ENCODE measurements at places on chromosomes 7 and 10.

DNA sequence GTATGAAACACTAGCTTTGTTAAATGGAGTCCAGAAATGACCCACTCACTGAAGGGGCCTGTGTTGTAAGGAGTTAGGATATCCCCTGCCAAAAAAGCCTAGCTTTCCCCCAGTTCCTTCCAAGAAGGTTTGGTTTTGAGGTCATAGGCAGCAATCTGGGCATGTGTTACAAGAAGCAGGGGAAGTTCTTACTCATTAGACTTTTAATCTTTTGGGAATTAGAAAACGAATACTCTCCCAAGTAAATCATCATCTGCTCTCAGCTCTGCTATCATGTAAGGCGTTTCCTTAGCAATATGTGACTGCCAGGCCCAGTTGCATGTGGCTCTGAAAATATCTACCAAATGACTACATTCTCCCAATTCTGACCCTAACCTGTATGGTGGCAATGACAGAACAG lies 3.7 kb downstream of the NOD1 start:
- DNase-seq = no peak

GRCh38 chr10:33774857-33775256 lies 440.4 kb upstream of the NRP1 start:
- DNase-seq = no peak

DNA sequence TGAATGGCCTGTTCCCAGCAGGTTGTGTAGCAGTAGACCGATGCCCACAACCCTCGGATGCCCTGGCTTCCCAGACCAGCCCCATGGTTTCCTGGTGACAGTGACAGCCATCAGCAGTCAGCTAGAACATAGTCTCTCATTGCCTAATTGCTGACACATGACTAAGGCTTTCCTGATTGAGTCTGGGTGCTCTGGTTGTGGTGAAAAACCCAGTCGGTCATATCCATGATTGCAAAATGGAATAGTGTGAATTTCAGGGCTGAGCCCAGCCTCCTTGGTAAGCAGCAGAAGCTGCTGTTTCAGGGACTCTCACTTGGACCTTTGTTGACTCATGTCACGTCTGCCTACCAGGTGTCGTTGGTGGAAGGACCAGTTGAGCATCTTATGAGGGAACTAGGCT lies 36.6 kb downstream of the POR start:
- DNase-seq = no peak

DNA sequence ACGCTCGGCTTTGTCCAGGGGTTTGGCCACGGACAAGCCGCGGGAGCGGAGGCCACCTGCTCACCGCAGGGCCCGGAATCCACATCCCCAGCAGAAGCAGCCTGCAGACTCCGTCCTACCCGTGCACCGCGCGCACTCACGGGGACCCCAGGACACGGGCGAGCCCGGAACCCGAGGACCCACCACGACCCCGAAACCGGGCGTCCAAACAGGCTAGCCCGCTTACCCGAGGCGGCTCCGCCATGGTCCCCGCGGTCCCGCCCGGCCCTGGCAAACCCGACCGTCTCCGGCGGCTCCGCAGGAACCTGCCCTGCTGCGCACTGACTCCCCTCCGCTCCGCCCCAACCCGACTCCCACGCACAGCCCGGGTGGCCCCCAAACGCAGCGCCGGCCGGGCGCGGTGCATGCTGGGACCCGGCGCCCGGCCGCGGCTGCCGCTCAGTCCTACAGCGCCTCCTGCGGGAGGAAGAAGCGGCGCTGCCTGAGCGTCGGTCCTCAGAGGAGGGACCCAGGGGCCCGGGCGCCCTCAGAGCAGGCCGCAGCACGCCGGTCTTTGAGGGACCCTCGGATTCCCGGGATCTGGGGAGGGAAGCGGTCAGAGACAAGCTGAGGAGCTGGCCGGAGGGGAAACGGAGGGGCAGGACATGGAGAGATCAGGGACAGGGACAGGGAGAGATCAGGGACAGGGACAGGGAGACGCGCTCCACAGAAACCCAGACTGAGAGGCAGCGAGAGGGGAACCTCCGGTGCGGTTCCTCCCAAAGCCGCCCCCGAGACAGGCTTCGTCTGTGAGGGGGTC lies at the start of gene ZNF786:
Gene ZNF786, minus strand, starts transcription at position 322 of the 799 bp plus-strand sequence. Its CDS starts 78 bp downstream, at position 244.
- DNase-seq = peak; percentile 93

DNA sequence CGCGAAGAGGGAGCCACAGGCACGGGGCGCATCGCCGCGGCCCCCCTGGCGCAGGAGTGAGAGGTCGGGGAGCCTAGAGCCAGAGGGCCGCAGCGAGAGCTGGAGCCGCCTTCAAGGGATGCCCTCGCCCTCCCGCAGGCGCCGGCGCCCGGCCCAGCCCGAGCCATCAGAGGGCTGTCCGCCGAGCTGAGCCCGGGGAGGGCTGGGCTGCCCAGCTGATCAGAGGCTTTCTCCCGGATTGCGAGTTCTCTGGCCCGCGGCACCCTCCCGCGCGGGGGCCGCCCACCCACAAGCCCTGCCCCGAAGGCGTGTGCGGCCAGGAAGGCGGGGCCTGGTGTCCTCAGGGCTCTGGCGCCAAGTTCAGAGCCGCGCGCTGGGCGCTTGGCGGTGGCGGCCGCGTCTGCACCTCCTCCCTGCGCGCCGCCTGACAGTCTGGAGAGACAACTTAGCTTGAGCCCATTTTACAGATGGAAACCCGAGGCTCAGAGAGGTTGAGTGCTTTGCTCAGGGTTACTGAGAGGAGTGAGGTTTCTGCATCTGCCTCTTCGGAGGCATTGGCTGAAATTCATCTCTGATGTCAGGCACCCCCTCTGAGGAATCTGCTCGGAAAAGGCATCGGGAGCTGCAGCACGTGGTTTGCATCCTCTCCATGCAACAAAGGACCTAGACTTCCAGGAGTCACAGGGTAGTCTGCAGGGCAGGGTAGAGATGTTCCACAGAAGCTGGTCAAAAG lies 3.8 kb upstream of the ANTXRL start:
- DNase-seq = peak; percentile 28

DNA sequence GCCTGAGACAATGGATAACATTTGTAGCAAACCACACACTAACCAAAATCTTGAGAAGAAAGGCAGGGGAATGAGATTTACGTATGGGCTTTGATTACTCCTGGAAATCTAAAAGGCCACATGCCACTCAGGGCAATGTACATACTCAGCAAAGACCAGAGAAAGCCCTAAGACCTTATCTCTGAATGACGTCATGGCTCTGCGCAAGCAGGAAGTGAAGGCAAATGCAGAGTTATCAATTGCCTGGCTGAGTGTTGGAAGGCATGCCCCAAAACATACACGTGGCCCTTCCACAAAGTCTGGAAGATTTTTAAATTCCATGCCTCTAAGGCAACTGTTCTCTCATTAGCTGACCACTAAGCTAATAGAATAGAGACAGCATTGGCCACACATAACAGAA lies 90.9 kb upstream of the NRBF2 start:
- no peak for DNase-seq

DNA sequence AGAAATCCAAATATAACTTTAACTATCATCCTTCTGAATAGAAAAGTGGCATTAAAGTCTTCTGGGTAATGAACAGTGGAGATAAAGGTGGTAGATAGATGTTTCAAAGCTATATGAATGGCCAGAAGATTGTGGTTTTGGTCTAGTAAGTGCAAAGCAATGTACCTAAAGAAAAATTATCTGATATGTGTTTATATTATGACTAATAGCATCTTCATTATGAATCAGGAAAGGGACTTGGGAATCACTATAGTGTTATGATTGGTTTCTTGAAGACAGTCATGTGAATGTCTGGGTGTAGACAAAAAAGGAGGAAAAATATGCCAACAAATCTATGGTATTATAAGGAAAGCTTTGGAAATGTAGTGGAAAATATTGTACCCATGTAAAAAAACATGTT lies 3.0 kb downstream of the ZNF518A start:
- DNase-seq = no peak

- DNase-seq = no peak
Observed at GRCh38 chr10:91610919-91611318, 22.0 kb downstream of the PPP1R3C start.

- no peak for DNase-seq
Observed at GRCh38 chr7:110762546-110763225, 328.2 kb upstream of the LRRN3 start.

DNA sequence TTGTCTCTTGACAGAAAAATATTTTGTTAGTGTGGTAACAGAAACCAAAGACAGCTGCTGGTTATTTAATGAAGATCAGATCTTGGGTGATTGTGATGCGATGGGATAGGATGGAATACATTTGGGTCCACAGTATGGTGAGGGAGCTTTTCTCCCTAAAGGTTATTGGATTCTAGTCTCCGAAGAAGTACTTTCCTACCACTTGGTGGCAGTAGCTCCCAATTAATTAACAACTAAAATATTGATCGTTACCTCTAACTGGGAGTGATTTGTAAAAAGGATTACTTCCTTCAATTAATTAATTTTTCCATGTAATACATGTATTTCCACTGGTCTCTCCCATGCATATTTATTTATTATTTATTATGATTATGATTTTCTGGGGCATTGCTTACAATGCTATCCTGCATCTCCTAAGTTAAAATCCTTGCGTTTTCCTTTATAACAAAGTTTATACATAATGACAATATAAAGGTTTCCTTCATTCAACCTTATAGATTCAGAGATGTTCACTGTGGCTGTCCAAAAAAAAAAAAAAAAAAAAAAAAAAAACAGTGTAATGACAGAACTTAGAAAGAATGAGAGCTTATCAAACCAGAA lies 25.6 kb downstream of the TMEM196 start:
- peak; percentile 5 for DNase-seq

GRCh38 chr7:2011266-2012043 lies 221.3 kb downstream of the MAD1L1 start:
- DNase-seq = no peak

GRCh38 chr10:43852644-43853214 lies 204.0 kb upstream of the ZNF32 start:
- no peak for DNase-seq

DNA sequence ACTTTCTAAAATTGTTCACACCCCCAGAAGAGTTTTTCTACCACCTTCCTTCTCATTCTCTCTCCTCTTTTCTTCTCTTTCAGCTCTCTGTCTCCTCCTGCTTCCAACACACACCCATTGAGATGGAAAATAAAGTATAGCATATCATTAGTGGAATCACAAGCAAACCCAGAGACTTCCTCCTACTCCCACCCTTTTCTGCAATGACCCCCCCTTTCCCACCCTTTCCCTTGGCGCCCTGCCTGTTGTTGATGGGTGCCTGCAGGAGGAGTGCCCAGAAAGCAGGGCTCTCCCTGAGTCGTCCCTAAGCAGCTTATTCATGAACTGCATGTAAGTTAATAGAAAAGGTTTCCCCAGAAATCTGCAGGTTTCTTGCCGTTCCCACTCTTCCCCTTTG lies 300.0 kb downstream of the PLXNA4 start:
- no peak for DNase-seq

- DNase-seq = no peak
Observed at GRCh38 chr10:25562547-25562946, 371.5 kb upstream of the MYO3A start.

- DNase-seq = no peak
Observed at GRCh38 chr10:127600479-127600878, 51.4 kb downstream of the NPS start.

DNA sequence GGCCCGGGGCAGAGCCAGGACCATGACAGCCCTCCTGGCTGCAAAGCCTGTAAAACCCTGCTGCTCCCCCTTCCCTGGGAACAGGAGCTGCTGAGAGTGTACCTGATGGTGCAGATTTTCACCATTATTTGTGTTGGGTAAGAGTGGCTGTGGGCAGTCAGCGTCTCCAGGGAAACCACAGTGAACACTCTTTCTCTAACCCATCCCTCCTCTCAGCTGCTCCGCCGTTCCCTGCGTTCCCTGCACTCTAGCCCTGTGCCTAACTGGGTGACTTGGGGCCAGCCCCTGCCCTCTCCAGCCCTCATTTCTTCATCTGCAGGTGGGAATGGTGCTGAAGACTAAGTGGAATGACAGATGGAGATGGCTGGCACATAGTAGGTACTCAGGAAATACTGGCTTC lies 75.9 kb upstream of the PCBD1 start:
- DNase-seq = no peak

DNA sequence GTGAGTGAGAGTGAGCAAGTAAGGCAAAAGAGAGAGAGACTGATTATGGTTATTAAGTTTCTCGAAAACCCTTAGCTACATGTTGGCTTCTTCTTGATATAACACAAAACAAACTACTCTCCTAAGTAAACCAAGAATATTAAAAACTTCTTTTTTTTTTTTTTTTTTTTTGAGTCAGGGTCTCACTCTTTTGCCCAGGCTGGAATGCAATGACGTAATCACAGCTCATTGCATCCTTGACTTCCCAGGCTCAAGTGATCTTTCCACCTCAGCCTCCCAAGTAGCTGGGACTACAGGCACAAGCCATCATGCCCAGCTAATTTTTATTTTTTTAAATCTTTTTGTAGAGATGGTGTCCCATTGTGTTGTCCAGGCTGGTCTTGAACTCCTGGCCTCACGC lies 102.2 kb upstream of the IL6 start:
- no peak for DNase-seq

- DNase-seq = peak; percentile 64
Observed at GRCh38 chr7:22481726-22482125, 18.3 kb downstream of the STEAP1B start.

- peak; percentile 82 for DNase-seq
Observed at GRCh38 chr10:70132098-70133029, at the start of gene AIFM2. AIFM2 (minus strand) TSS chr10:70132825; CDS start chr10:70124084, 8,741 bp downstream.

GRCh38 chr7:105353752-105354328 lies 34.9 kb downstream of the SRPK2 start:
- peak; percentile 17 for DNase-seq

- DNase-seq = no peak
Observed at GRCh38 chr7:148385009-148385682, 205.4 kb upstream of the C7orf33 start.

GRCh38 chr10:28930514-28931495 lies 253.5 kb downstream of the BAMBI start:
- no peak for DNase-seq

DNA sequence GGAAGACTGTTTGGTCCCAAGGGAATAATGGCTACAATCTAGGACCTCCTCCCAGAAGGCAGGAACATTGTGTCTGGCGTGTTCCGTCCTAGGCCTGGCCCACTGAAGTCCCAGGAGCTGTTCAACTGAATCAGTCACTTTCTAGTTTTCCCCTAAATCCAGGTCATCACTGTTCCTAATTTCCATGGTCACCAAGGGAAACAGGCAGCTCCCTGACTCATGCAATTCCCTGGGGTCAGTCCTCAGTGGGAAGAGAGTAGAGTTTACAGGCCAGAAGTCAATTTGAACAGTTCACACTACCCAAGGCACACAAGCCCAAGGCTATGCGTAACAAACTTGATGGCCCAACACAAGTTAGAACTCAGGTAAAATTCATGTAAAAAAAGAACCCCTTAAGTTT lies 44.0 kb downstream of the CREB3L2 start:
- no peak for DNase-seq

- peak; percentile 29 for DNase-seq
Observed at GRCh38 chr10:14116021-14116420, 214.7 kb downstream of the FRMD4A start.

DNA sequence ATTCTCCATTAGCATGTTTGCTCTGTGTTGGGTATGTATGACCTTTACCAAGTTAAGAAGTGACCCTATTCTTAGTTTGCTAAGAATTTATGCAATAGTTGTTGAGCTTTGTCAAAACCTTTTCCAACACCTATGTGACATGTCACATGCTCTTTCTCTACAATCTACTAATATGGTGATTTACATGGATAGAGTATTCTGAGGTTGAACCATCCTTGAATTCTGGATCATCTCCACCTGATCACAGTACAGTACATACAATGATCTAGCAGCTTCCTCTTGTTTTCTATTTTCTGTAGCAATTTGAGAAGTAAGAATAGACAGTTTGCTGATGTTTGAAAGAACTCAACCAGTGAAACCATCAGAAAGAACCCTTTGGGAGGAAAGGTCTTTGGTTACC lies 101.2 kb upstream of the PDGFA start:
- no peak for DNase-seq
